ENCODE measurements at places on chromosomes 7 and 10. TPM values are rescaled to one million over a fixed set of nuclear protein-coding genes. Genes with fewer than 3 reads are reported as not detected.

SUN1 gene
- total RNA-seq, result 151 TPM

PPP1R17 gene
- not detected for total RNA-seq

ELFN1 gene
- 4.4 TPM for total RNA-seq

SPDYE2B gene
- not detected for total RNA-seq

DDC gene
- 0.09 TPM for total RNA-seq

GLI3 gene
- total RNA-seq, result 7.6 TPM

CALCR gene
- total RNA-seq, result 9.4 TPM

H2BK1 gene
- not detected for total RNA-seq

FBXO24 gene
- total RNA-seq, result 0.80 TPM

LRRD1 gene
- total RNA-seq, result 0.31 TPM

HSPB1 gene
- total RNA-seq, result 188 TPM

KIF11 gene
- total RNA-seq, result 12.3 TPM

LRIT1 gene
- not detected for total RNA-seq

CFAP43 gene
- 0.27 TPM for total RNA-seq

CCDC7 gene
- 34.6 TPM for total RNA-seq

BCCIP gene
- total RNA-seq, result 42.5 TPM

MMP21 gene
- total RNA-seq, result 0.18 TPM

AKR1C1 gene
- total RNA-seq, result 6.5 TPM

RNF148 gene
- 0.44 TPM for total RNA-seq

CCDC172 gene
- total RNA-seq, result not detected
